ENCODE measurements at places on chromosomes 6 and 20.
A peak's percentile ranks its signal among the peaks of the same experiment; 100 is the strongest.

DNA sequence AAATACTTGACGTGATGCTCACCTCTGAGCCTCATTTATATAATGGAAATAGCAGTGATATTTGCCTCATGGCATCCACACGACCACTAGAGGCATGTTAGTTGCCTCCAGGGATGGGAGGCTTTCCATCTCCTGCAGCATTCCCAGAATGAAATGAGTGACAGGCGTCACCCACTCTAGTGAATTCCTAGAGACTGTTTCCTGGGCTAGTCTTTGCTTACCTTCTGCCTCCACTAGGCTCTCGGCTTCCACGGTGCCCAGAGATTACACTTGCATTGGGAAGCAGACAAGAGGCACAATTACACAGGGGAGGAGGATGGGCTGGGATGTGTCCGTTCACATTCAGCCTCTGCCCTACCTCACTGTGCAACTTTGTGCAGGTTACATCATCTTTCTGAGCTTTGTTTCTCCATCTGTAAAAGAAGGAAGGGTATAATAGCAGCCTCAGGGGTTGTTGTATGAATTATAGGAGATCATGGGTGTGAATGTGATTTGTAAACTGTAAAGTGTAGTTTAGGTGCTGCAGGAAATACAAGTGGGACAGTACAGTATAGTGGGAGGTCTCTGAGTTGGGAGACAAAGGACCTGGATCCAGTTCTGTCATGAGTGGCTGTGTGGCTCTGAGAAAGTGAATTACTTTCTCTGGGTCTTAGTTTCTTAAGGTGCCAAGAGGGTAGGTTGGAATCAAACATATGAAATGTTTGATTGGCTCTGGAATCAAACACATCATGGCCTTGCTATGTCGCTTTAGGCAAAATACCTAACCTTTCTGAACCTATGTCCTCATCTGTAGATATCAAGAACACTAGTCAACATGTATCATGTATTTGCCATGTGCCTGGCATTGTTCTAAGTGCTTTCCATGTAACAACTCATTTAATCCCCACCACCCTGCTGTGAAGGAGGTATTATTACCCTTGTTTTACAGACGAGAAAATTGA lies 3.6 kb upstream of the VSTM2L start:
- DNase-seq: no peak

DNA sequence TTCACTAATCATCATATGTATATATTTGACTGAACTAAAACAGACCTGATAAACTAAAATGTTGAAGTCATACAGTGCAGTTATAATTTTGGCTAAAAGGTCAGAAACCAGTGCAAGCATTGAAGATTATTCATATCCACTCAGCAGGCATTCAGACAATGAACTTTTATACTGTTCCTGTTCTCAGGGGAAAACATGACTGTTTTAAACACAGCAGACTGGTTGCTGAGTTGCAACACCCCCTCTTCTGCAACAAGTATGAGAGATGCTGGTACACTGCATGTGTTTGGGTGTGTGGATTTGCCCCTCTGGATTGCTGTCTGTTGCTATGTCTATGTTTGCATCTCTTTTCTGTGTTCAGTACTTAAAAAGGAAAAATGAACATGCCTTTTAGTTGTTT lies 206.8 kb downstream of the EYA4 start:
- peak; percentile 53 for DNase-seq

GRCh38 chr20:38447251-38447661 lies 12.1 kb upstream of the SNHG17 start:
- no peak for DNase-seq

- DNase-seq: no peak
Measured at GRCh38 chr6:132101535-132101934, 150.4 kb upstream of the CCN2 start.

DNA sequence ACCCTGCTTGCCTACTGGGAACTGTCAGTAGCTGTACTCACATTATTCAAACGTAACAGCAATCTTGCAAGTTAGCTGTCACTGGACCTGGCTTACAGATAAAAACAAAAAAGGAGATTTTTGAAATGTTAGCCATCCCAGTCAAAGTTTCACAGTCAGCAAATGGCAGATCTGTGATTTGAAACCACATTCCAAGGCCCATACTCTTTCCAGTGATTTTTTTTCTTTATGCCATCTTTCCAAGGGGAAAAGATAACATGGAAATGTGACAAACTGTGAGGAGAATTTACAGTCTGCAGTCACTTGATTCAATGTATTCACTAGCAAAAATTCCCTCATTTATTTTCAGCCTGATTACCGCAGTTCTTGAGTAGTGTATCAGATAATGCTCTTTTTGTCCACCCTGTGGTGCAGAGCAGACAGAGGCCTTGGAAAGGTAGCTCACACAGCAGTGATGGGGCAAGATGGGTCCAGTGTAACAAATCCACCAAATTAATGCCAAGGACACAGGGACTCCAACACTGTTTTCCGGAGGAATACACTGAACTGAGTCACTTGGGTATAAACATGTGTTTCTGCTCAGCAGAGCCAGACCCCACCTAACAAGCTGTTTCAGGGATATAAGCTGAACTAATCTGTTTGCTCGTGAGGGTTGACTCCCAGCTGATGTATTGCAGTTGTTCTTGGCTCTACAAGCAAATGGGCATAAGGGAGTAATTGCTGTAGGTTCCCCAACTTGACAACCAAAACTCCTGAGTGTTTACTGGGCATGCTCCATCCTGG lies 49.9 kb upstream of the ADGRF1 start:
- DNase-seq: no peak

DNA sequence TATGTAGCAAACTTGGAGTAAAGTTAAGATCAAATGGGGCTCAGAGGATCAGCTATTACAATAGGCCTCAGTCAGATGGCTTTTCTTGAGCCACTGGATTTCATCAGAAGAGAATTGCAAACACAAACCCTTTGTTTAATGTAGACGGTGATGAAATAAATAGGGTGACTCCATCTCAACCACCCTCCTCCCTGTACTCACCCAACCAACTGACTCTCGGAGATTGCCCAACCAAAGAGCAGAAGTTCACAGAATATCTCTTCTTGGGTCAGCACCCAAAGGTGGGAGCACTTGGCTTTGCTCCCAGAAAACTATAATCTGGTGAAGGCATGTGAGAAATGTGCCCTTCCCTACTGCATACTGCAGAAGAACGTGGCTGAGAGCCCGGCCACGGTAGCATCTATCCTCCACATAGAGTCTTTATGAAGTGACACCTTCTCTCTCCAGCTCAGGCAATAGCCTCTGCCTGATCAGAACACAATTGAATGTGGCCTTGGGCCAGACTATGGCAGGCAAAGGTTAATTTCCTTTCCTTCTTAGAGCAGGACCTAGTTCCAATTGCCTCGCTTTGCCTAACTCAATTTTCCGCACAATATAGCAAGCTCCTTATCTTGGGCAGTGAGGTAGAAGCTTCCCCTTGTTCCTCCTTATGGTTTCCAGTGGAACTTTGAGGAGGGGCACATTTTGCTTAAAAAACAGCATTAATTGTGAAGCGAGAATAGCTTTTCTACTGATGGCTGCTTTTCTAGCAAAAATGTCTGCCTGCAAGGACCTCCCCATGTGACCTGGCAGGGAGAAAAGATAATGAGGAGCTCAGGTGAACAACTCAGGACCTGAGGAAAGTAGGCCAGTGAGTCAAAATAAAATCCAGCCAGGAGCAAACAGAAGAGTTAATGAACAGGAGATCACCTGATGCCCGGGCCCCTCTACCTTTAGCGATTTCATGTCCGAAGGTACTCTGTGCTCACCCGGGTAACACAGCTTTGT lies 79.4 kb downstream of the GFOD1 start:
- DNase-seq: peak; percentile 98

DNA sequence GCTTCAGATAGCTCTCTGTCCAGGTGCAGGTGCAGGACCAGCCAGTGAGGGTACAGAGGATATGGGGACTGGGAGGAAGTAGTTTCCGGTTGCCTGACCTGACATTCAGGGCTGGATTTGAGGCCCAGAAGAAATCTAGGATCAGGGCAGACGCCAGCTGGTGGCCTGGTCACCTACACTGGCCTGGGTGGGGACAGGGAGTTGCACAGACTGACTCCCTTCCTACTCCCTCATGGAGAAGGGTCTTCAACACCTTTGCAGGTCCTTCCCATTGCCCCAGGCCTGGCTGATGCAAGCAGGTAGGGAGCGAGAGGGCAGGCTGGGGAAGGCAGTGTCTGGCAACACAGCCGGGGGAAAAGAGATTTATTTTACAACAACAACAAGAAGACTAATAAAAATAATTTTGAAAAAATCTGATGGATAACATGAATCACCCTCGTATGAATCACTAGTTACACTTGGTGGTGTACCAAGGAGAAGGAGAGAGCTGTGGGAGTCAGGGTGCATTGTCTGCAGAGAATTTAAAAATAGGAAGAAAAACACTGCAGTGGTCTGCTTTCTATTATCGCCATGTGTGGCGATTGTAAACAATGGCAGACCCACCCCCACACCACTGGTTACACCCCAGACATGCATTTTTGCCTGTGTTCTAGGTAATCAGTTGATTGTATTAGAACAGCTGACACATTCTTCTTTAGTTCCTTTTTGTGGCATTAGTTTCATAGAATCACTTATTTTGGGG lies 62.3 kb upstream of the SNX9 start:
- DNase-seq: peak; percentile 85

DNA sequence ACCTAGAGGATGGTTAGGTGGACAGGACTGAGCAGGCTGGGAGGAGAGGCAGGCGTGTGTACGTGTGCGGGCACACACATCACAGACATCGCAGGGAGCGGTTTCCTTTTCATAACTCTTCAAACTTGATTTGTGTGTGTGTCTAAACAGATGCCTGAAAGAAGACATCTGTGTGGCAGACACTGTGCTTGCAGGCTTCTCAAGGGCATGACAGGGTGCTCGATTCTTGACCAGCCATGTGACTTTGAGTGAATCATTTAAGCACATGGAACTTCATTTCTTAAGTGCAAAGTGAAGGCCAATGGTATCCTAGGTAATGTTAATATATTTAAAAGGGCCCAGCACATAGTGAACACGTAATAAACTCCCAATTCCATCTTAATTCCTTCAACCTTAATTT lies 186.5 kb downstream of the SCP2D1 start:
- no peak for DNase-seq

DNA sequence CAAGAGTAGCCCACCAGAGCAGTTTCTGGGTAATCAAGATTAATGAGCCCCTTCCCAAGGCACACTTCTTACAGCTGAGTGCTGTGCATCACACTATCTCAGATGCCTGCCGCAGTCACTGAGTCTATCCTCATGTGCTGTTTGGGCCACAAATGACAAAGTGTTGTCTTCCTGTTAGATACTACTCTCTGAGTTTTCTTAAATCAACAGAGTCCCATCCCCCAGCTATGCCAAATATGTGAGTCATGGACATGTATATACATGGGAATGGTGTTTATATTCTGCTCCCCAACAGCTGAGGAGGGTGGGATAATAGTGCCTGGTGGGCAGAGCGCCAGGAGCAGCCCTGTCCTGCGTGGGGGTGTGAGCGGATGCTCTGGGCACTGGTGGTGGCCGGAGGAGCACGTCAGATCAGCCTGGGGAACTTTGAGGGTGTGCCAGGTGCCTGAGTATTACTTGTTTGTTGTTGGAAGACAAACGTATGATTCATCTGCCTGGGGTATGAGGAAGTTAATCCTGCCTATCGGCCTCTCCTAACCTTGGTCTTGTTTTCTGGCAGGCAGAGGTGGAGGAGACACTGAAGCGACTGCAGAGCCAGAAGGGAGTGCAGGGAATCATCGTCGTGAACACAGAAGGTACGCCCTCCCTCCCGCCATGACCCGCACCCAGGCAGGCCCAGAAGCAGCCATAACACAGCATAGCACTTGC lies 9.6 kb downstream of the DYNLRB1 start:
- DNase-seq: peak; percentile 99

- no peak for DNase-seq
Measured at GRCh38 chr6:111566222-111566734, 39.4 kb downstream of the TRAF3IP2 start.

DNA sequence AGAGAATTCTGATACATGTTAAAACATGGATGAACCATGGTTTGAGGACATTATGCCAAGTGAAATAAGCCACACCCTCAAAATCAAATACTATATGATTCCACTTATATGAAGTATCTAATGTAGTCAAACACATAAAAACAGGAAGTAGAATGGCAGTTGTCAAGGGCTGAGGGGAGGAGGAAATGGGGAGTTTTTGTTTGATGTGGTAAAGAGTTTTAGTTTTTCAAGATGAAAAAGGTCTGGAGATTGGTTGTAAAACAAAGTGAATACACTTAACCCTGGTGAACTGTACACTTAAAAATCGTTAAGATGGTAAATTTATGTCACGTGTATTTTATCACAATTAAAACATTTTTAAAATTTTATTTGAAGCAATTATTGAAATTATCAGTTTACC lies 127.4 kb upstream of the GRIK2 start:
- DNase-seq: no peak

DNA sequence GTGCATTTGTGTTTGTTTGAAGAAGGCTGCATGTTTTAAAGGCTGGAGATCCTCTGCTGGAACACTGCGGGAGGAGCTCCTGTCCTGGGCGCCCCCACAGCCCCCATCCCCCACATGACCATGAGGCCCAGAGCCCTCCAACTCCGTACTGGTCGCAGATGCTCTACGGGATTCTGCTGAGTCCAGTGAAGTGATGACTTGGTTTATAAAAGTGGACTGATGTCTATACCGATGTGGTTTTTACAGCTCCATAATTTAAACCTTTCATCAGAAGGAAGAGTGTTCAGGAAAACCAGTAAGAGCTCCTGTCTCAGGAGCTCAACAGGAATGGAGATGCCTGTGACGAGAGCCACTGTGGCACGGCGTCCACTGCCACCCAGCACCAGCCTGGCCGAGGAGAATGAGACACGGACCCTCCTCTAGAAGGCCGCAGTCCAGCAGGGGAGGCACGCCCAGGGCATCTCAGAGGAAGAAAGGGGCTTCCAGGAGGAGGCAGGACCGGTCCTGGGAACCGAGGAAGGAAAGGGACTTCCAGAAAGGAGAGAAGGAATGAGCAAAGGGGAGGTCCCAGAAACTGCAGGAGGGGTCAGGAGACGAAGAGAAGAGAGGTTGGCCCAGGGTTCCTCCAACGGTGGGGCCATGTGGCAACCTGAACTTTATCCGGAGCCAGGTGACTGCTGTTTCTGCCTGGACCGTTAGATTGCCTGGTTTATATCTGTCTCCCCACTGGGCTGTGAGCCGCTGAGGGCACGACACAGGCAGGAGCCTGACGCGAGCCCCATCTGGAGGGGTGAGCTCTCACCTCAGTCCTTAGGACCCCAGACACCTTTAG lies 26.9 kb downstream of the BFSP1 start:
- no peak for DNase-seq

GRCh38 chr20:58128635-58129625 lies 99.5 kb downstream of the ANKRD60 start:
- no peak for DNase-seq

- DNase-seq: no peak
Measured at GRCh38 chr6:88144637-88145297, 21.4 kb downstream of the CNR1 start.

GRCh38 chr20:44160133-44160532 lies 26.9 kb downstream of the JPH2 start:
- DNase-seq: no peak

- peak; percentile 10 for DNase-seq
Measured at GRCh38 chr6:27800731-27801373, 111.3 kb downstream of the OR2B2 start.
